Dorsolateral prefrontal cortex (tissue), 122 donors: ENCODE measurements at places on chromosomes 7 and 10.
A peak's percentile ranks its signal among the peaks of the same experiment; 100 is the strongest.

GRCh38 chr7:141231018-141231792 is 157.3 kb downstream of the TMEM178B start:
- DNase-seq, result peak; percentile 58

DNA sequence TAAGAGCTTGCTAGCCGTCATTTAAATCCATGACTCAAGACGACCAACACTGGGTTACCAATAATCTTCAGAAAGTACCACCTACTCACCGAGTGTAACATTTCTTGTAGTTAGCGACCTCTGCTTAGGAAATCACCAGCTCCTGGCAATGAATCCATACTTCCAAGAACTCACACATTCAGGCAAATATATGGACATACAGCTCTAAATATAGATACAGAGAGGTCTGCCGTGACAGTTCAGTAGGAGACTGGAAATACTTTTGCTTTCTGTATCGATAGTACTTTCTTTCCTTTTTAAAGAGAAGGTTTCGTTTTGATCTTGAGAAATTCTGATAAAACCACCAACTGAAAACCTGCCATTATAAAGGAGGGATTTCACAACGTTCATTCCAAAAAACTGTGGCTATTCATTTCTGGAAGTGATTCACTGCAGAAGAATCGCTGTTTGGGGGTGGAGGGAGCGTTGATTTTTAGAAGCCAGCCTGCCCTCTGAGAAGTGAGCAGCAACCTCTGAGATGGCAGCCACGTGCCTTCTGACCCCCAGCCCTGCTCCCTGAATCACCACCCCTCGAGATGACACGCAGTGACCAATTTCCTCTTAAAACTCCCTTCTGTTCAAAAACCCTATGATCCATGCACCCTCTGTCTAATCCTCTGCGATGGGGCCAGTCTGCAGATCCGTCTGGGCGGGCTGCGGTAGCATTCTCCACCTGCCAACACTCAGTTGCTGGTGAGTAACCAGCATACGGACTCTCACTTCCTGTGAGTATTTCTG is 179.0 kb upstream of the KLF14 start:
- no peak for DNase-seq

- DNase-seq, result no peak
Measured at GRCh38 chr10:88538048-88538447, 45.1 kb downstream of the RNLS start.

- no peak for DNase-seq
Measured at GRCh38 chr10:87767253-87767652, 50.8 kb downstream of the ATAD1 start.

DNA sequence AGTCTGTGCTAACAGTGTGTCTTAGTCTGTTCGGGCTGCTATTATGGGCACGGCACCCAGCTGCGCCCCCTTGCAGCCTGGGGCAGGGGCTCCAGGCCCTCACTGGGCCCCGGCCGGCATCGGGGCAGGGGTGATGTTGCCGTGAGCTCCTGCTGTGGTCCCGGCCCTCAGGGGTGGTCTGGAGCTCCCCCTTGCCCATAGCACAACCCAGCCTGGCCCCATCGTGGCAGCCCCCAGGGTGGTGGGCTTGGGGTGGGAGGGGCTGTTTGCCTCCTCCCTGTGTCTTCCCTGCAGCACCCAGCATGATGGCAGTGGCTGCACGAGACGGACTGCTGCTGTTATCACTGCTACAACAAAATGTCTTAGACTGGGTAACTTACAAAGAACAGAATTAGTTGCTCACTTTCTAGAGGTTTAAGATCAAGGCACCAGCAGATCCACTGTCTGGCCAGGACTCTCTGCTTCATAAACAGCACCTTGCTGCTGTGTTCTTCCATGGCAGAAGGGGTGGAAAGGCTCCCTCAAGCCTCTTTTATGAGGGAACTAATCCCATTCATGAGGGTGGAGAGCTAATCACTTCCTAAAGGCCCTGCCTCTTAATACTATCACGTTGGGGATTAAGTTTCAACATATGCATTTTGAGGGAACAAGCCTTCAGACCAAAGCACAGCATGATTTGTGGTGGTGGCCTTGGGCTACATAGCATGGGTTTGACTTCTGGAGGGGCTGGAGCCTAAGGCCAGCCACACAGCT is 149.5 kb downstream of the SEC23IP start:
- DNase-seq, result no peak

GRCh38 chr7:34839645-34840044 is 181.6 kb downstream of the NPSR1 start:
- no peak for DNase-seq

DNA sequence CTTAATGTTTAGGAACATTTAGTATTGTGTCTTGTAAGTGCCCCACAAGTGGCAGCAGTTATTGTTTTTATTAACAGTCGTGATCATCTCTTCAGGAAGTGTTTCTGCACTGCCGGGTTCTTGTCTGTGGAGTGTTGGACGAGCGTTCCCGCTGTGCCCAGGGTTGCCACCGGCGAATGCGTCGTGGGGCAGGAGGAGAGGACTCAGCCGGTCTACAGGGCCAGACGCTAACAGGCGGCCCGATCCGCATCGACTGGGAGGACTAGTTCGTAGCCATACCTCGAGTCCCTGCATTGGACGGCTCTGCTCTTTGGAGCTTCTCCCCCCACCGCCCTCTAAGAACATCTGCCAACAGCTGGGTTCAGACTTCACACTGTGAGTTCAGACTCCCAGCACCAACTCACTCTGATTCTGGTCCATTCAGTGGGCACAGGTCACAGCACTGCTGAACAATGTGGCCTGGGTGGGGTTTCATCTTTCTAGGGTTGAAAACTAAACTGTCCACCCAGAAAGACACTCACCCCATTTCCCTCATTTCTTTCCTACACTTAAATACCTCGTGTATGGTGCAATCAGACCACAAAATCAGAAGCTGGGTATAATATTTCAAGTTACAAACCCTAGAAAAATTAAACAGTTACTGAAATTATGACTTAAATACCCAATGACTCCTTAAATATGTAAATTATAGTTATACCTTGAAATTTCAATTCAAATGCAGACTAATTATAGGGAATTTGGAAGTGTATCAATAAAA is 22.2 kb downstream of the PLA2G12B start:
- DNase-seq, result no peak

DNA sequence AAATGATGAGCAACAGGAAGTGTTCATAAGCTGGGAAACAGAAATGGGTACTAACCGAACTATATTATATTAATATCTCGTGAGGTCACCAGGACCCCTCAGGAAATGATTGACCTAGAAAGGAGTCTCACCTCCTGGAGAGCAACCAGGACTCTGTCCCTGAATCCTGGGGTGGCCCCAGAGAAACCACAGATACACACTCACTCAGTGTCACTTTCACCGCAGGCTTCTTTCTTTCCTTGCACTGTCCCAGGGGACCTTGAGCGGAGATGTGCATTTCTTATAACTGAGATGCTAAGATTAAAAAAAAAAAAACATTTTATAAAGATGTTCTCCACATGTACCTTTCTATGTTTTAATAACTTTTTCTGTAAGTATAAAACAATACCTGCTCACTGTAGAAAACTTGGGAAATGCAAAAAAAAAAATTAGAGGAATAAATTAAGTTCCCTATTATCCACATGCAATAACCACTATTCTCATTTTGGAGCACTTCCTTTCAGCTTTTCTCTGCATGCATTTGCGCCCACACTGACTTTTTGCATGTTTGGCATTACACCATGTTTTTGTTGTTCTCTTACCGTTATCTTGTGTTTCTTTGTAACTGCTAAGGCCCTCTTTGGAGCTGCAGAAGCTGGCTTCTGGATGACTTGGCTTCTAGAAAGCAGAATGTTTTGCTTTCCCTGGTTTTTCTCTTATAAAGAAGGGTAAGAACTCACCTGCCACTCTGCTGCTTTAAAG is 15.0 kb downstream of the NOD1 start:
- no peak for DNase-seq

- no peak for DNase-seq
Measured at GRCh38 chr10:21421794-21422193, 103.7 kb downstream of the SKIDA1 start.
